BJ (cell line): ENCODE measurements at places on chromosomes 3 and 15. TPM values are rescaled to one million over a fixed set of nuclear protein-coding genes. Genes with fewer than 3 reads are reported as not detected.
A peak's percentile ranks its signal among the peaks of the same experiment; 100 is the strongest.

C3orf85 gene
- polyA plus RNA-seq: not detected in 2 replicates

ACKR2 gene
- 0.15 TPM in 1 of 2 replicates, not detected in the other for polyA plus RNA-seq

PRR20G gene
- polyA plus RNA-seq: not detected in 2 replicates

LYZL4 gene
- not detected in 2 replicates for polyA plus RNA-seq

VILL gene
- 4.9 and 8.8 TPM in 2 replicates for polyA plus RNA-seq

HRH1 gene
- 6.1 and 8.8 TPM in 2 replicates for polyA plus RNA-seq

FBLN2 gene
- 131 and 248 TPM in 2 replicates for polyA plus RNA-seq

DNA sequence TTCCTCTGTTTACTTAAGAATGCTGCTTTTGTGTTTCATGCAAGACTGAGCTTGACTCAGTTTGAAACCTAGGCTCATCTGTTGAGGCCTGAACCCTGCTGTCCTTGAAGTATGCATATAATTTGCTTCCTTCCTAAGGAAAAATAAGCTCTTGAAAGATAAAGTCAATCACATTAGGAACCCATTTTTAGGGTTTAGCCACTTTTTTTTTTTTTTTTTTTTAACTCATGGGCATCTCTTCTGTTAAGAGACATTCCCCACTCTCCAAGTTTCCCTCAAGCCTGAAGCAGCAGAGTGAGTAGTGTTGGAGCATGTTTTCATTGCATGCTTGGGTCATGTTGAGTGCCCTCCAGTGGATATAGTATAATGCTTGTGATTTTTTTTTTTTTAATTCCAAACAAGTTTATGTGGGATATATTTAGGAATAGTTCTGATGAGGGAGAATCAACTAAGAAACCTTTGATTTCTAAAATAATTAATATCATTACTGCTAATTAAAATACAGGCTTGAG lies 3.6 kb downstream of the CTNNB1 start:
- no peak for DNase-seq

GRCh38 chr3:126664591-126665214 lies 9.8 kb upstream of the TXNRD3 start:
- no peak for DNase-seq

DNA sequence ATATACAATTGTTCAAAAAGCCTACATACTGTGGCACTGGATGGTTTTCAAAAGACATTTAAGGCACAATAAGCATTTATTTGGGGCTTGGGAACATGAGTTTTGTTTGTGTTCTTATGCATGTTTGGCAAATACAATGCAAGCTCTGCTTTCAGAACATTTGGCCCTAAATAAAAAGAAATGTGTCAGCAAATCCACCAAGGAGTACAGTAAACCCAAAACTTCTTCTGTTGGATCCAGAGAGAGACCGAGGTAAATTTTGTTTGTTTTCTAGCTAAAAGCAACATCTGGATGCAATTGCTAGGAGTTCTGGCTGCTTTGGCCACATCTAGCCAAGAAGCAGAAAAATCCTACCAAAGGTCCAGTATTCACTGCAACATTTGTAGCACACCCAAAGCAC lies 168.8 kb downstream of the DCLK3 start:
- no peak for DNase-seq

- DNase-seq: no peak
These were observed 15.1 kb downstream of the TLNRD1 start for GRCh38 chr15:81015621-81016488.

- no peak for DNase-seq
These were observed 232.0 kb downstream of the CLSTN2 start for GRCh38 chr3:140166861-140167599.

- DNase-seq: no peak
These were observed 1083.2 kb downstream of the ROBO2 start for GRCh38 chr3:78123058-78123457.

DNA sequence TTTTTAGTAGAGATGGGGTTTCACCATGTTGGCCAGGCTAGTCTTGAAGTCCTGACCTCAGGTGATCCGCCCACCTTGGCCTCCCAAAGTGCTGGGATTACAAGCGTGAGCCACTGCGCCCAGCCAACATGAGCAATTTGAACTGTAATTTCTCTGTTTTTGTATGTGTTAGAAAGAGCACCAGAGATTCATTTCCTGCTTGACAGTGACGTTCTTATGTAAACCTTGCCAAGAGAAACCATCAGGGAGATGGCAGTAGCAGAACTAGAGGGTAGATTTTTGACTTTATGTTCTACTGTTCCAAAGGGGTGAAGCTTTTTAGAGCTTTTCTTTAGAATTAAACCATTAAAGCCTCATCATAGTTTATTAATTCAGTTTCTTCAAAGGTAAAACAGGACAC lies 148.1 kb upstream of the UMPS start:
- DNase-seq: no peak

DNA sequence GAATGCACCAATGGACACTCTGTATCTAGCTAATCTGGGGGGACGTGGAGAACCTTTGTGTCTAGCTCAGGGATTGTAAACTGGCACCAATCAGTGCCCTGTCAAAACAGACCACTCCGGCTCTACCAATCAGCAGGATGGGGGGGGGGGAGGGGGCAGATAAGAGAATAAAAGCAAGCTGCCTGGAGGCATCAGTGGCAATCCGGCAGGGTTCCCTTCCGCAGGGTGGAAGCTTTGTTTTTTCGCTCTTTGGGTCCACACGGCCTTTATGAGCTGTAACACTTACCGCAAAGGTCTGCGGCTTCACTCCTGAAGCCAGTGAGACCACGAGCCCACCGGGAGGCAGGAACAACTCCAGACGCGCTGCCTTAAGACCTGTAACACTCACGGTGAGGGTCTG lies 827.1 kb downstream of the PLOD2 start:
- no peak for DNase-seq

DNA sequence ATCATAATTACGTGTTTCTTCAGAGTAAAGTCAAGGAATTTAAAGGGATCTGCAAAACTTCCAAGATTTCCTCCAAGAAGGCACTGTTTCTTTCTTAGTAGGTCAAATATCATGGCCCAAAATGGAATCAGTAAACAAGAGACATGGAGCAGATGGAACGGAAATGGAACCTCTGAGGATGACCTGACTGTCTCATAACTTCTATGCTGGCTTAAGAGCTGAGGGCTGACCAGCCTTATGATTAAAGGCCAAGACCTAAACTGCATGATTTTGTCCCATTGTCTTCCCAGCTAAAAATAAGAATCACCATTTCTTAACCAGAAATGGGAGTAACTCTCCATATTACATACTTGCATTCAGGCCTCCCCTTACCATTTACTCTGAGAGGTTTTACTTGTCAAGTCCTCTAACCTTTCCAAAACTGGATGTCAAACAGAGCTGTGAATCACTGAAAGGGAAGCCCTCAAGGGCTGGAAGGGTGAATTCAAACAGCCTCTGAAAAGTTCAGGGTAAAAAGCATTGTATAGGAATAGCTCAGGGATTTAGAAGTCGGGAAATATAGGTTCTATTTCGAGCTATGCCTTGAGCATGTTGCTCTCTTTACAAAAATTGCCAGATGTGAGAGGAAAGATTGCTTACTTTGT lies 103.7 kb downstream of the MEIS2 start:
- DNase-seq: no peak

GRCh38 chr15:90955624-90956273 lies 1.1 kb downstream of the RCCD1 start:
- DNase-seq: no peak

DNA sequence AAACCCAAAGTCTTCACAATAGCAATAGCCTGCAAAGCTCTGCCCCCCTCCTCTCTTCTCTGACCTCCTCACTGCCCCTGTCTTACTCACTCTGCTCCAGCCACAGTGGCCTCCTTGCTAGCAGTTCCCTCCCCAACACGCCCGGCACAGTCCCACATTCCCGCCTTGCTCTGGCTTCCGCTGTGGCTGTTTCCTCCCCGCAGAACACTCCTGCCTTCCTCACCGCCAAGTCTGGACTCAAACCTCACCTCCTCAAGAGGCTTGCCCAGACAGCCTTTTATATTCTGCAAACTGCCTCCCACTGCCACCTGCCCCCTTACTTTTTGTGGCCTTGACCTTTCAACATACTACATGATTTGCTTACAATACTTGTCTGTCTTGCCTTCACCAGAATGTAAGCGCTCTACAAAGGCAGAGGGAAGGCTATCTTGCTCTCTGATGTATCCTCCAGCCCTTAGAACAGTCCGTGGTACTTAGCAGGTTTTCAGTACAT lies 406 bp upstream of the MPI start:
- DNase-seq: no peak

DNA sequence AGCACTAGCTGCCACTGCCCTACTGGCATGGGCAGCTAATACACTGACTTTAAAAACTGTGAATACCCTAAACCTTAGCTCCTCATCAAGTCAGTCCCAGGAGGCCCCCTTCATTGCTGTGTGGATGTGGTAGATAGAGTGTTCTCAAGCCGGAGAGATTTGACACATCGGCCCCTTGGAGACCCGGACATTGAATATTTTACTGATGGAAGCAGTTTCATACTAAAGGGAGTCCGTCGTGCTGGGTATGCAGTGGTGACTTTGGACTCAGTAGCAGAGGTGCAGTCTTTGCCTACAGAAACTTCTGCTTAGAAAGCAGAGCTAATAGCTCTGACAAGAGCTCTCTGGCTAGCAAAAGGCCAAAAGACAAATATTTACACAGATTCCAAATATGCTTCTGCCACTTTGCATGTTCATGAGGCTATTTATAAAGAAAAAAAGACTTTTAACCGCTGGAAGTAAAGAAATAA lies 17.5 kb downstream of the CCR4 start:
- DNase-seq: no peak

- no peak for DNase-seq
These were observed 628.5 kb downstream of the GBE1 start for GRCh38 chr3:81132995-81133394.

GRCh38 chr3:143640774-143641173 lies 207.5 kb downstream of the SLC9A9 start:
- no peak for DNase-seq

DNA sequence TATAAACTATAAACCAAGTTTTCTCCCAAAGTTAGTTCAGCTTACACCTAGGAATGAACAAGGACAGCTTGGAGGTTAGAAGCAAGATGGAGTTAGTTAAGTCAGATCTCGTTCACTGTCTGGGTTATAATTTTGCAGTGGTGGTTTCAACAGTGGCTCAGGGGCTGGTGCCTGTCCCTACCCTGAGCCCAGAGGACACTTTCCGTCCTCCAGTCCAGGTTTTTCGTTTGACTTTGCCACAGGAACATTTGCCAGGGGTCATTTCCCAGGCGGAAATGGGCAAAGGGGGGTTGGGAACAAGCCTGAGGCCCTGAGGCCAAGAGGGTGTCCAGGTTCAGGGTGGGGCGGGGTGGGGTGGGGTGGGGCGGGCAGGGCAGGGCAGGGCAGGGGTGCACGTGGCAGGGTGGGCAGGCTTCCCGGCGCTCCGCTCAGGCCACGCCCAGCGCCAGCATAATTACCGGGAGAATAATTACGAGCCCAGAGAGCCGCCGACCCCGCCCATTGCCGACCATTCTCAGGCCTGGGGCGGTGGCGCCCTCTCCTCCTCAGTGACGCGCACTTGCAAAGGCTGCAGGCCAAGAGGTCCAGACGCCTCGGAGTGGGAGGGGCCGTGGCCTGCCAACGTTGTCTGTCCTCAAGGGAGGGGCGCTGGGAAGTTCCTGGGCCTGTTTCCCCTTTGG lies 70.4 kb downstream of the KLF13 start:
- DNase-seq: peak; percentile 34

- DNase-seq: no peak
These were observed 46.2 kb upstream of the VILL start for GRCh38 chr3:37944391-37944842.

DNA sequence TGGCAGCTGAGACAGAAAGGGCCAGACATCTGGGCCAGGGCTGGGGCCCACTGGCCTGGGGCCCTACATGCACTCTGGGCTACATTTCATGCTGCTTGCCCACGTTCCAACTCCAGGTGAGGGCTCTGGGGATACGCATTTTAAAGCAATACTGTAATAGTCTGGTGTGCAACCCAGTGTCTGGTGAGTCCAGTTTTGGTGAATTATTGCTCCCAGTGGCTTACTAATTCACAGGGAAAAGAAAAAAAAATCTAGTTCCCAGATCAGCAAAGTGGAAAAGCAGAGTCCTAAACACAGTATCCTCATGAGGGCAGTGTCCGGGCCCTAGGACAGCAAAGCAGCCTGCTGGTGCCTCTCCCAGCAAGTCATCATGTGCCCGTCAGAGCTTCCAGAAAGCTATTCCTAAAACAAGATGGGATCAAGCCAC lies 82.4 kb downstream of the CCNL1 start:
- no peak for DNase-seq

- DNase-seq: no peak
These were observed 7.6 kb downstream of the CX3CR1 start for GRCh38 chr3:39272191-39272590.

GRCh38 chr3:197501879-197502620 lies 53.7 kb downstream of the BDH1 start:
- DNase-seq: no peak

GRCh38 chr3:177459401-177459800 lies 262.1 kb upstream of the TBL1XR1 start:
- no peak for DNase-seq

GRCh38 chr3:16665282-16665741 lies 60.1 kb upstream of the DAZL start:
- DNase-seq: no peak

DNA sequence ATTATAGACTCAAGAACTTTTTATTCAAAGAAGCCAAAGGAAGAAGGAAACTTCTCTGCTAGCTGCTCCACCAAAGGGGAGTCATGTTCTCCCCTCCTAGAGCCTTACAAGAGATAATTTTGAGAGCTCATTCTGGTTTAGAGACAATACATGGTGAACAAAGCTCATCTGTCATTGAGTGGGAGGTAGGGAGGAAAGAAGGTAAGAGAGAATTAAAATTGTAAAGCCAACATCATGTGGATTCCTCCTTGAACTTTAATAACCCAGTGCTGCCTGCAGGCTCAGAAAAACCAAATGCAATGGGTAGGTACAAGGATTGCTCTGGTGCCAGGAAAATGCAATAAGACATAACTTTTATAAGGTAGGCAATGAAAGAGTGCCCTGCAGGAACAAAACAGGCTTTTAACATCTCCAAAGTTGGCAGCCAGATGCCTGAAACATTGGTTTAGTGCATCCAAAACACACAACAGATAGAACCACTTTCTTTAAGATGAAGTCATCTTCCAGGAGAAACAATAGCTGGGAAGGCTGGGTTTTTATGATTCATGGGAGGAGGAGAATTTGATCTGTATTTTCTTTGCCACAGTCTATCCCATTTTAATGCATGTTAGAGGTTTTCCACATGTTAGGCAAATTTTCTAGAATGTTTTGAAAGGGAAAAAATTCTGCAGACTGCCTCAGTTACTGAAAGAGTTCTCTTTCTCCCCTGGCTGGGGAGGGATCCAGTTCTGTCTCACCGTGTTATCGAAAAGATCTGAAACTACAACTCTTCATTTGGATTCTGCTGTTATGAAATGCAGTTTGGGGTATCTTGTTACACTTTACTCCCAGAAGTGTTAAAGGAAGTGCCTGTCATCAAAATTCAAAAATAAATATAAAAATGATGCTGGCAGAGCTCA lies 11.3 kb upstream of the ARHGEF3 start:
- no peak for DNase-seq

GRCh38 chr15:98646546-98647025 lies 1.8 kb upstream of the IGF1R start:
- DNase-seq: no peak

DNA sequence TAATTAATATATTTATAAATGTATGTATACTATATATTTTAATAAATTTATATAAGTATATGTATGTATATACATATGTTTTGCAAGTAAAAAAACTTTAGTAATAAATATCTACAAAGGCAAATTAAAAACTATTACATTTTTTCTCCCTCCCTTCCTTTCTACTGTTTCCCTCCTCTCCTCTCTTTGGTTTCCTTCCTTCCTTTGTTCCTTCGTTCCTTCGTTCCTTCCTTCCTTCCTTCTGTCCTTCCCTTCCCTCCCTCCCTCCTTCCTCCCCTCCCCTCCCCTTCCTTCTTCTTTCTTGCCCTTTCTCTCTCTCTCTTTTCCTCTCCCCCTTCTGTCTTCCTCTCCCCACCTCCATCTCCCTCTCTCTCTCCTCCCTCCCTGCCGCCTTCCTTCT lies 423.6 kb downstream of the LPP start:
- DNase-seq: no peak
